C1 segment of cervical spinal cord (tissue), 14 donors: ENCODE measurements at places on chromosomes 7 and 10.

DNA sequence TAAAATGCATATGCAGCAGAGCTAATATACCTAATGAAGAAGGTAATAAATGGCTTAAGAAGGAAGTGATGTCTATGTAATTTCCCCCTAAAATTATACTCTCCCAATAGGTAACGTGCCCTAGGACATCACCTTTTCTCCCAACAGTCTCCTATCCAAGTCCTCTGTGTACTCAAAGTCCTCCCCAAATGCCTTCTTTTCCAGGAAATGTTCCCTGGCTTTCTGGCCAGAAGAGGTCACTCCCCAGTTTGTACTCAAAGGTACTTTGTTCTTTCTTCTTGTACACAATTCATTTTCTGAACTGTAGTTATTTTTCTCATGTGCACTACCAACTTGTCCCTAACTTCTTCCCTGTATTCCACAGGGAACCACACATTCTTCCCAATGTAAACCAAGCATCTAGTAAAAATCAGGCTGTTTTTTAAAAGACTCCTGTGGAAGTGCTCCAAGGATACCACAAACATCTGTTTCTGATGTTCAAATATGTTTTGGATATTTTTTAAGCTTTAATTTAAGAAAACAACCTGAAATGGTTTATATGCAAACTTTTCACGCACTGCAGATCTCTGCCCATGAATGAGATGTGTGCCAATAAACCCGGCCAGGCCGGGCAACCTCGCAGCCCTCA is 262.3 kb upstream of the KLF14 start:
- no peak for DNase-seq

DNA sequence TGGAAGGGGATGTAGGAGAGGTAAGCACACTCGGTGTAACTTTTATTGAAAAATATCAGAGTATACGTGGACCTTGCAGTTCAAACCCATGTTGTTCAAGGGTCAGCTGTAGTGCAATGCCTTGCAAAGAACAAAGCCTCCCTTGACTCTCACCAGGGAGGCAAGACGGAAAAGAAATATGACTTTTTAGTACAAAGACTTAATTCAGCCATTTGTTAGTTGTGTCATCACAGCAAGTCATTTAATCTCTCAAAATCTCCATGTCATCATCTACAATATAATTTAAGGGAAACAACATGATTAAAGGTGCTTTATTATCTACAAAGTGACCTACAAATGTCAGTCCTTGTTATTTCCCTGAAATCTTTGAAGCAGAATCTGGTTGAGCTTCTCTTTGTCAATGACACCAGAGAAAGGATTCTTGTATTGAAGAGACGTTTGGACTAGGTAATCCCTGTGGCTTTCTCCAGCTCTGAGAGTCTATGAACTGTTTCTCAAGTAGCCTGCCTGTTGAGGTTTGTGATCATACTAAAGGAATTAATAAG is 502.8 kb downstream of the REEP3 start:
- no peak for DNase-seq

- DNase-seq, result no peak
Observed at GRCh38 chr10:51707821-51708424, 8.5 kb upstream of the CSTF2T start.

- DNase-seq, result no peak
Observed at GRCh38 chr10:44293306-44293778, 91.6 kb downstream of the CXCL12 start.

- no peak for DNase-seq
Observed at GRCh38 chr7:45625714-45626440, 51.7 kb downstream of the ADCY1 start.

DNA sequence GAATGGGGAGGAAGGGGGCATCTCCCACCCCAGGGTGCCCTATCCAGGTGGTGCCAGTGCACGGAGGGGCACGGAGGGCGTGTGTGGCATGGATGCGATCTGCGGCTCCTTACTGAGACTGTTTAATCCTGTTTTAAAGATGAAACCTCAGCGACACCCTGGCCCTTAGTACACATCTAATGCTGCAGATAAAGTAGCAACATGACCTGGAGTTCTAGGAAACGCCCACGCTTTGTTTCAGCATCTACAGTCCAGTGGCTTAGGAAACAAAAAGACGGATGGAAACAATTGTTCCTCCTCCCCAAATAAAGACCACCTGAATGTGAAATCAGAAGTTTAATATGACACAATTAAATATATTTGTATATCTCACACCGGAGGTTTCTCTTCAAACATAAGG is 201.9 kb downstream of the DNAJB6 start:
- DNase-seq, result no peak
